Muscle of back (tissue), 13 donors: ENCODE measurements at places on chromosomes 3 and 15. TPM values are rescaled to one million over a fixed set of nuclear protein-coding genes. Genes with fewer than 3 reads are reported as not detected.

Gene MORC1
- not detected for polyA plus RNA-seq

Gene KIF7
- polyA plus RNA-seq = 5.4 TPM

Gene IREB2
- polyA plus RNA-seq = 37.2 TPM

Gene SLC35G2
- polyA plus RNA-seq = 2.0 TPM

Gene ZNF660
- 3.9 TPM for polyA plus RNA-seq

- no peak for DNase-seq
These were observed 202.1 kb downstream of the NLGN1 start for GRCh38 chr3:173599673-173600072.

DNA sequence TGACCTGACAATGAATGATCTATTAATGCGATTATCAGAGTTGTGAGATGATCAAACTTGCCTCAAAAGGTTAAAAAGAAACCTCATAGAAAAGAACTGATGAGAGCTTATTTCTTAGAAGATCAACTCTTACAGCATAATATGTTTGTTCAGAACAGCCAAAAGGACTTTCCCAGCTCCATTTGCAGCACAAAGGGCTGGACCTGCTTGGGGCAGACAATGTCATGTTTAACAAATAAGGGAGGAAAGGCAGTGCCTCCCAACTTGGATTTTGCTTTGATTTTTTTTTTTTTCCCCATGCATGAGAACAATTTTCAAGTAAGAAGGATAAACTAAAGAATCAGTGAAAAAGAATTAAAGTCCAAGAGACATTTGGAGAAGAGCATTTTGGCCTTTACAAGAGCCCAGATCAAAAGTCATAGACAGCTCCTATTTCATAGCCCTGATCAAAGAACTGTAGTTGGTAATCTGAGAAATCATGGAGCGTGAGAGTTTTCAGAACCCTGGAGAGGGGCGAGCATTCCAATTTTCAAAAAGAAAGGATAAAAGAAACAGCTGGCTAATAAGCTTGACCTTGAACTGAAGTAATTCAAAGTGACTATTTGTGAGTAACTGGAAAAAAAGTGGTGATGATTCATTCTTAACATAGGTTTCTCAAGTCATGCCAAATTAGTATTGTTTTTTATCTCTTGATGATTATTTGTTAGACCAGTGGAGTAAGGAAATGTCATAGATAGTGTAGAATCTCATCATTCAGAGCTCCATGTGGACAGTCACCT, 136.0 kb upstream of the CFAP20DC start:
- peak; percentile 31 for DNase-seq

- DNase-seq = no peak
These were observed 330.5 kb downstream of the ROBO2 start for GRCh38 chr3:77370413-77370812.

DNA sequence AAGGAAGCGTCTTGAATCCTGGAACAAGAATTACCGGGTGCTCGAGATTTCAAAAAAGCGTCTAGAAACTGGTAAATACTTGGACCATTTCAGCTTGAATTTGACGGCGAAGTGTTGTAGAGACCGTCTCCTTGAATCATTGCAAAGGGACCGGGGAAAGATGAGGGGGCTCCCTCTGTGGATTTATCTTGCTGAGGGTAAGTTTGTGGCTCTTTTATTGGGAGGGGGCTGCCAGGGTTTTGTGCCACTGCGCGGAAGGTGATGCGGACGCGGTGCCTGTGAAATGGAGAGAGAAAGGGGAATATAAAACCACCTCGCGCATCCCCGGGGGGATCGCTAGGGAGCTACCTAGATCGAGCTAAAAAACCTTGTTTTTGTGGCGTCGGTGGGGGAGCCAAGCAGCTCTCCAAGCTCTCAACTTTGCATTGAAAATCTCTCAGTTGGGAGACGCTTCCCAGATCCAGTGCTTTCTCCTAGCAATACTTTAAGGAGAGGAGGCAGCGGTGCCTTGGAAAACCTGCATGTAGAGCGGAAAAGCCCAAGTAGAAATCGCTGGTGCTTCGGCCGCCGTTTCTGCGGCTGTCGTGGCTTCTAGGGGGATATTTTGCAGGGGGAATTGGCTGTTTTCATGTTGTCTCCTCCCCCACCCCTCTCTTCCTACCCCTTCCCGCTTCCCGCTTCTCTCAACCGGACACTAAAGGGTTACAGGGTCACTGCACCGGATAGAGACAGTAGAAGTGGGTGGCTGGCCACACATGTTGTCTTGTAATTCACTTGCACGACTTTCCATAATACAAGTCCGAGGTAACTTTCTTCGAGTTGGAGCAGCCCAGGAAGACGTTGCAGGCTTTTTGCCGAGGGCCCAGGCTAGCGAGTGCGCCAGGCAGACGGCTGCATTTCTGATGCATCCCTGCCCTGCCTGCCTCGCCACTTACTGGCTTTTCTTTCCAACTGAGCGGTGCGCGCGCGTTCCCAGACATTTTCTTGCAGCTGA, 187.6 kb downstream of the NLGN1 start:
- peak; percentile 90 for DNase-seq

DNA sequence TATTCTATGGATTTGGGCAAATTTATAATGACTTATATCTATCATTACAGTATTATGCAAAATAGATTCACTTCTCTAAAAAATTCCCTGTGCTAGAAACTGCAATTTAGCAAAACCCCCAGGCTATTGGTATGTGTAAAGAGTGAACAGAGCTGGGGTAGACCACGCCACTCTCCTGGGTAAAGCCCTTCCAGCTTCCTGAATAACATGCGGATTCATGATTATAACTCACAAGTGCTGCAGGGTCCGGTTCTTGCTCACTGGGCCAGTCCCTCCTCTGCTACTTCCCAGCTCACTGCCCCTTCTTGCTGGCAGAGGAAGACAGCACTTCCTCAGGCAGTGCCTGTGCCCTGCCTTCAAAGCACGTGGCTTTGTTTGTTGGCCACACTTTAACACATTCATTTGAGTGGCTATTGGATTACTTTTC, 4.1 kb downstream of the CD80 start:
- DNase-seq = no peak

DNA sequence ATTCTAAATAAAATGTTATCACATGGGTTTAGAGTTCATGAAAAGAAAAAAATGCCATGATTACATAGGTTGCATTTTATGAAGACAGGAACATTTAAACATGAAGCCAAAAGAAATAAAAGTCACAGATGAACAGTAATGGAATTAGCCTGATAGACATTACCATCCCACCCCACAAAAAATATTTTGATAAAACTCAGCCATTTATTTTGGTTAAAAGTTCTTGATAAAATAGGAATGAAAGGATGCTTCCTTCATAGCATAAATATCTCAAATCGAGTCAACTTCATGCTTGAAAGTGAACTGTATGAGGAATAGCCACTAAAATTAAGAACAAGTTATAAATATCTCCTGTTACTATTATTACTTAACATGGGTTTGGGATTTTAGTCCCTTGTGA, 101.9 kb upstream of the TMC3 start:
- DNase-seq = no peak

- DNase-seq = no peak
These were observed 48.1 kb upstream of the CRBN start for GRCh38 chr3:3227640-3228039.

DNA sequence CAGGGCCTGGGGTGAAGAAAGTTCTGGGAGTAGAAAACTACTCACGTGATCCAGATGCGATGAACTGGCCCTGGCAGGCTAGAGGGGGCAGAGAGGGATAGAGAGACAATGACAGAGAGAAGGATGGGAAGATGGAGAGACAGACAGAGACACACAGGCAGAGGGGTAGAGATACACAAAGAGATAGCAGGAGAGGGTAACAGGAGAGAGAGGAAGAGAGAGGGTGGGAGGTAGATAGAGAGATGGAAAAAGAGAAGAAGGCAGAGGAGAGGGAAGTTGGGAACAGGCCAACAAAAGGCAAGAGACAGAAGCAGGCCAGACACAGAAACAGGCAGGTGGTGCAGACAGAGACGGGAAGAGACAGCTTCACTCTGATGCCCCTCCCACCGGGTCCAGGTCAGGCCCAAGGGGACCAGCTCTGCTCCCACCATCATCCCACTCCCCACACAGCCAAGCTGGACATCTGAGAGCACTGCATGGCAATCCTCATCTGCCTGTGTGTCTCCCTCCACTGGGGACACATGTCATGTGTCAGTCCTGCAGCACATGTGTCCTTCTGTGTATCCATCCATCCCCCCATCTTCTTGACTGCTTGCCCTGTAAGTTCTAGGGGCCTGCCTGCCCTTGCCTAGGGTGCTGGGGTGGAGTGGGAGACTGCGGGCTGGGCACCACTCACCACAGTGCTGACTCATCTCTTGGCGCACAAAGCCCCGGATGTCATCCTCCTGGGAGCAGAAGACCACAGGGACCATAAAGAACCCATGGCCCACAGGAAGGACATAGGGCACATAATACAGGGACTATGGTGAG, 2.2 kb upstream of the UCN2 start:
- DNase-seq = peak; percentile 39

- peak; percentile 82 for DNase-seq
These were observed 62.9 kb downstream of the ATG7 start for GRCh38 chr3:11335056-11335608.

DNA sequence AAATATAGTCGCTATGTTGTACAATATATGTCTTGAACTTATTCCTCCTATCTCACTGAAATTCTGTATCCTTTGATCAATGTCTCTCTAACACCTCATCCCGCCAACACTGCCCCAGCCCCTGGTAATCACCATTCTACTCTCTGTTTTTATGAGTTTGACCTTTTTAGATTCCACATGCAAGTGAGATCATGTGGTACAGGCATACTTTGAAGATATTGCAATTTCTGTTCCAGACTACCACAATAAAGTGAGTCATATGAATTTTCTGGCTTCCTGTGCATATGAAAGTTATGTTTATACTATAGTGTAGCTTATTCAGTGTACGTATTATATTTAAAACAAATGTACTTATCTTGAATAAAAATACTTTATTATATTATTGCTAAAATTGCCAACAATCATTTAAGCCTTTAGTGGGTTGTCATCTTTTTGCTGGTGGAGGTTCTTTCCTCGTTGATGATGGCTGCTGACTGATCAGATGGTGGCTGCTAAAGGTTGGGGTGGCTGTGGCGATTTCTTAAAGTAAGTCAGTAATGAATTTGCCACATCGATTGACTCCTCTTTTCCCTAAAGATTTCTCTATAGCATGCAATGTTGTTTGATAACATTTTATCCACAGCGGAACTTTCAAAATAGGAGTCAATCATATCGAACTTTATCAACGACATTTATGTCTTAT, 257.2 kb downstream of the NFKBIZ start:
- DNase-seq = no peak

GRCh38 chr3:99865321-99865720, 47.7 kb downstream of the CMSS1 start:
- DNase-seq = no peak

- DNase-seq = no peak
These were observed 81.8 kb downstream of the WDR76 start for GRCh38 chr15:43908516-43909050.

GRCh38 chr3:87855616-87856015, 203.2 kb downstream of the CGGBP1 start:
- peak; percentile 1 for DNase-seq

DNA sequence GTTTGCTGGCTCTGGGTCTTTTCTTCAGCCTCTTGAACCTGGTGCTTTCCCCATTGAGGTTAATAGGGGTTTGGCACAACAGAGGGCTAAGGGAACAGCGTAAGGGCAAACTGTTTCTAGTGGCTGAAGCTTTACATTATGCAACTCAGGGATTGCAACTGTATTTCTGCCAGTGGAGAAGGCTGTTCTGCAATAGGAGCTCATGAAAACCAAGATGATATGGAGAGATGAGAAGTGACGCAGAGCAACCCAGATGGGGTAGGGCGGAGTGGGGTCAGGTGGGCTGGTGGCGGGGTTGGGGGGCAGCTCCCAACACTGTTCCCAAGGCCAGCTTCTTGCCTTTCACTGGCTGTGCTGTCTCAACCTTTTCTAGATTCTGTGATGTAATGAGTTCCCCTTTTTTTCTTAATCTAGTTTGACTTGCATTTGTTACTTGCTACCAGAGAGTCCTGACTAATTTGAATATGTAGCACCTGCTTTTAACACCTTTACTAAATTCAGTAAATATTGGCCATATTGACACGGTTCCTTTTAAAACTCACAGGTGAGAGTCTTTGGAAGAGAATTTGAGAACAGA, 7.2 kb downstream of the GXYLT2 start:
- DNase-seq = no peak
